Sigmoid colon (tissue), 7 donors: ENCODE measurements at places on chromosomes 11 and 22. TPM values are rescaled to one million over a fixed set of nuclear protein-coding genes. Genes with fewer than 3 reads are reported as not detected.

Gene GPR83
- 0.36 TPM for total RNA-seq

Gene CHRM4
- 0.99 TPM for total RNA-seq

DNA sequence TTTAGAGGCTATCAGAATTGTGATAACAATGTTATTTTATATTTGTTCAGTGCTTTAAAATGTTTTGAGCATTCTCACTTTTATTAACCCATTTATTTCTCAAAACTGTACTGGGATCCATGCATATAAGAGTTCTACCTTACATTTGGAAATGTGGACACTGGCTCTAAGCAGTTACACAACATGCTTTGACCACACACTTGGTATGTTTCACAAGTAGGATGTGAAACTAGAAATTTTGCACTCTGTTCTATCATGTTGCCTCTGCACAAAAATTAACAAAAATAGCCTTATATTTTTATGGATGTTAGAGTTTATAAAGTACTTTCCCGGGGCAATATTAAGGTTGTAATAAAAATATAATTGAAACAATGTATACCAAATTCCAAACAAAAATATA, 126.9 kb upstream of the CHORDC1 start:
- DNase-seq, result no peak

Gene OR52H1
- total RNA-seq, result 1.6 TPM

- DNase-seq, result peak; percentile 76
Observed at GRCh38 chr11:117189191-117189940, 9.8 kb upstream of the TAGLN start.

GRCh38 chr22:21590809-21591641, 23.5 kb downstream of the UBE2L3 start:
- no peak for DNase-seq

DNA sequence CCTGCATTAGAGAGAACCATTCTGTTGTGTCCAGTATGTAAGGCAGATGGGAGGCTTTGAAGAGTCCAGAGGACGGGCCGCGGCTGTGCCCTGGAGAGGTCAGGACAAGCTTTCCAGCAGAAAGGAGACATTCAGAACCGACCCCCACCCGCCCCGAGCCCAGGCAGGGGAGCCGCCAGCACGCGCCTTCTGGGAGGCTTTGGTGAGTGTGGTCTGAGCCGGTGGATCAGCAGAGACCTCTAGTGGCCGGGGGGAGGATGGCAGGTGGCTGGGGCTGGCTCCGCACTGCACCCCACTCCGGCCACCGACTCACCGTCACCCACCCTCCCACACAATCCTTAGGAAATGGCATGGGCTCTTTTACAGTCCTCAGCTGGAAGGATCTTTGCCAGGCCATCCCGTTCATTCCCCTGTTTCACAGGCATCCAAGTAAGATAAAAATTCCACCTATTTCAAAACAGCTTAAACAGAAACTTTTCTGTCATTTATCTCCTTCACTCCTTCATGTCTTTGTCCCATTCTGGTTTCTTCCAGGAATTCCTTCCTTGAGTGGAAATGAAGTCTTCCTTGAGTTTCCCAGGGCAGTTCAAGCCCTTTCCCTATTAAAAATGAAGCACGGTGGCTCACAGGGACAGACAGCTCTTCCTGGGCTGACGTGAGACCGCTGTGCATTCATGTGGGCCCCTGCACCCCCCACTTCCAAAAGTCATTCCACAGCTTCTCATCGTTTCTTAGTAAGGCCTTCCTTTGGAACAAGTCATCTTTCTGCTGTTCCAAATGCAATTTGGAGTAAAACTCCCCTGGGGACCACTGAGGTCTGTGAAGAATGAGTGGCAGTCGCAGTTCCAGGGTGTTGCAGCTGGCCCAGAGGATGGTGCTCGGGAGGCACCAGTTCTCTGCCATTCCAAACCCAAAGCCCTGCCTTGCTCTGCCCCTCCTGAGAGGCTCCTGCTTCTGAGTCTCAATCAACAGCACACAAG, 91.0 kb downstream of the FEZ1 start:
- DNase-seq, result peak; percentile 76

Gene OR8G1
- total RNA-seq, result not detected

- DNase-seq, result no peak
Observed at GRCh38 chr11:109972181-109972715, 120.9 kb upstream of the ZC3H12C start.

DNA sequence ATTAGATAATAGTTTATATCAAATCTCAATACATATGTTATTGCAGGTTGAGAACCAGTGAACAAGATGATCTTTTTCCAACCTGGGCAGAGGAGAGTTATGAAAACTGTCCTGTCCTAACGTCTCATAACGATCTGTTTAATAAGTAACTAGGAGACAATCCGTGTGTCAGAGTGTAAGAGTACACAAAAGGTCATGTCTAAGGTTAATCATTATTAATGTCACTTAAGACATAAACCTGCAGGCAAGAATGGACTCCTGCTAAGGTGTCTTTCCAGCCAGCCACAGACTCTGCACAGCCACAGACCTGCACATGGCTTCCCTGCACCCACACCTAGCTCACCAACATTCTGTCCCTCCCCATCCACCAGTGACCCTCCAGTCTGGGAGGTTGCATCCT, 10.1 kb downstream of the SLC5A4 start:
- no peak for DNase-seq

- DNase-seq, result no peak
Observed at GRCh38 chr11:36292311-36292722, 3.1 kb upstream of the COMMD9 start.

DNA sequence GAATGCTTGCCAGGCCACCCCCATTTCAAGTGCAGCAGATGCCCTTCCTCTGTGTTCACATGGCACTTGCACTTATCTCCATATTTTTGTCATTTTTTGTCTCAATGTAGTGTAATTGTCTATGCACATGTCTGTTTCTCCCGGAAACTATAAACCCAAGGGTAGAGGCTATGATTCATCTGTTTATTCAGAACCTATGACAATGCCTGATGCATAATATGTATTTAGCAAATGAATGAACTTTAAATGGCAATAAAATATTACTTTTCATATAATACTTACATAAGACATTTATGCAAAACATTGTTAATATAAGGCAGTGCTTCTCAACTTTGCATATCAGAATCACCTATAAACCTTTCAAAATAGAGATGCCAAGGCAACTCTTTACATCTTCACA, 6.7 kb downstream of the PAK1 start:
- DNase-seq, result no peak

Gene DEUP1
- total RNA-seq, result not detected

DNA sequence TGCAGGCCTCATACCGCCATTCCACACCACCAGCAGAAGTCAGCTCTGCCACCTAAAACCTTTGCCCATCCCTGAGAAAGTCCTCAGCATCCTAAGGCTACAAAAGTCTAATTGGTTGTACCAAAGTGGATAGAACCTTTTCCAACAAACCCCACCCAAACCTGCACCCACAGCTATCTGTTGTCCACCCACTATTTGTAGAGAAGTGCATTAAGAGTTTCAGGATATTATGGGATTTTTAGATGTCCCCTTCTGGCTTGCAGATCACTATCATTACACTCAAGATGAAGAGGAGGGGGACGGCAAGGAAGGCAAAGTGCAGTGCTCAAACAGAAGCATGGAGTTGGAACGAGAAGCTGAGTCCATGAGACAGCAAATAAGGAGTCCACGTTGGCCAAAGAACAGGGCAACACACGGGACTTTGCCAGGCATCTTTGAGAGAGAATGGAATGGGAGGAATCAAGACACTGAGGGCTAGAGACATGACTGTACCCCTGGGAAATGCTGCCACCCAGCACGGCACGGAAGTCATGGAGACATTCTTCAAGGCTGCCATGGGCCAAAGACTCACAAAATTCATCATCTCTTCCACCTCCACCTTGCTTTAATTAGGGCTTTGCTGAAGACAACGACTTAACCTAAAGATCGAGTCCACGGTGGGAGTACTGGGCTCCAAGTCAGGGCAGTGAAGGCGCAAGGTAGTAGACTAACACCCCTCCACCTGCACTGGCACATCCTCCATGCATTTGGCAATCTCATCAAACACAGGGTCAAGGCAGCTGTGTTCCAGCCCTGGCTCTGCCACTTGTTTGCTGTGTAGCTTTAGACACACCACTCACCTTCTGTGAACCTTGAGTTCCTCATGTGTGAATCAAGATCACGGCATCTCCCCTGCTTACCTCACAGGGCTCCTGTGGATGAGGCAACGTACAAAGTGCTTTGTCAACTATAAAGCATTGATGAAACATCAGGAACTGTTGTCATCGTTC, 112.9 kb upstream of the TMEM45B start:
- no peak for DNase-seq

DNA sequence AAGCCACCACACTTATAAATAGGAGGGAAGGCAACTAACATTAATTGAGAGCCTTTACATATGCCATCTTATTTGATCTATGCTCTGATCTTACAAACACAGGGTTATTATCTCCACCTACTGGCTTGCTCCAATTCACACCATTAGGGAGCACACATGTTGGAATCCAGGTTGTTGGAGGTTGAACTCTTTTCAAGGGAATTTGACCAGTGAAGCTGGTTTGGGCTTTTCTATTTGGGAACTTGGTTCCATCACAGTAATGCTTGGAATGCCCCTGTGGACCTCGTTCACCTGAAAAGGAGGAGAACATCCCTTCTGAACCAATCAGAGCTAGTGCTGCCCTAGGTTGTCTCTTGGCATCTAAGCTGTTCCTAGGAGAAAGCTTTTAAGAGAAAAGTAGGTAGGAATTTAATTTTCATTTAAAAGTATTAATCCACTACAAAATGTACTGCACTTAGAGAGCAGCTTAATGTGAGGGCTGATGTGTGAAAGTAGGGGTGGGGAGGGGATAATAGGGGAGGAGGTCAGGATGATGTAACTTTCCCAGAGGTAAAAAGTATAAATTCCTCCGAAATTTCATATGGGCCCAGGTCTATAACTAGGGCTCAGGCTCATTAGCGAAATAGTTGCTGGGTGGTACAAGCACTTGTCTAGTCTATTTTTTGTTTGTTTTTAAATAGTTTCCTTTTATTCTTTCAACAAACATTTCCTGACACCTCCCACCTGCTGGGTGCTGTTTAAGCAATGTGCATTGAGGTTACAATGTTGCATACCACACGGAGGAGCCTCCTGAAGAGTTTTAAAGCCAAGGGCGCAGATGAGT, 7.6 kb upstream of the MICAL2 start:
- no peak for DNase-seq
